ENCODE measurements at places on chromosomes 1 and 21.

GRCh38 chr1:31166462-31166861 lies 73.2 kb downstream of the NKAIN1 start:
- DNase-seq = no peak

DNA sequence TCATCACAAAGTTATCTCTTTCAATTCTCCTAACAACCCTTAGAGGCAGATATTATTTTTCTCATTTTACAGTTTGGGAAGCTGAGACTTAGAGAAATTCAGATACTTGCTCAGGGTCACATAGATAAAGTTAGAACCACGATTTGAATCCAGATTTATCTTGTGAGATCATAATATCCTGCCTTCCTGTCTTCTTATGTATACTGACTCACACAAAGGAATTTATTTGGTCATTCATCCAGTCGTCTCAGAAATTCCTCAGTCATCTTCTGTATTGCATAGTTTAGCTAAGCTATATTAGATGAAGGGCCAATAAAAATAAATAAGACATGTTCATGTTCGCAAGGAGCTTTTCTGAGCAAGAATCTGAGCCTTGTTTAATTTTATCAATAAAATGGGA lies 35.8 kb upstream of the RUNX1 start:
- no peak for DNase-seq

- peak; percentile 62 for DNase-seq
Measured at GRCh38 chr1:6001992-6002576, 9.9 kb upstream of the NPHP4 start.

GRCh38 chr1:15339570-15339969 lies 70.1 kb upstream of the EFHD2 start:
- no peak for DNase-seq

DNA sequence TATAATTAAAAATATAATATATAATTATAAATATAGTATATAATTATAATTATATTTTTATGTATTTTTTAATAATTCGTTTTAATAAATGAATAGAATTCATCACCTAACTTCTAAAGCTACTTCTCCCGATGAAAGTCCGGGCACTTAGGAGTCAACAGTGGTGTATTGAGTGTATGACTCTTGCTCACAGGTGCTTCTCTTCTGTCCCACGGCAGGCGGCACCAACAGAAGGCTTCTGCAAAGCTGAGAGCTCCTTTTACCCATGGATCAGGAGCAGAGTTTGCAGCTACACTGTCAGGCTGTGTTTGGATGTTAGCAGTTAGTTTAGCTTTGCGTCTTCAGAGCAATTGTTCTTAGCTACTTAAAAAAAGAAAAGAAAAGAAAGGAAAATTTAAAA lies 122.4 kb downstream of the LIPI start:
- DNase-seq = no peak

- DNase-seq = no peak
Measured at GRCh38 chr1:201220388-201220715, 29.7 kb downstream of the IGFN1 start.

DNA sequence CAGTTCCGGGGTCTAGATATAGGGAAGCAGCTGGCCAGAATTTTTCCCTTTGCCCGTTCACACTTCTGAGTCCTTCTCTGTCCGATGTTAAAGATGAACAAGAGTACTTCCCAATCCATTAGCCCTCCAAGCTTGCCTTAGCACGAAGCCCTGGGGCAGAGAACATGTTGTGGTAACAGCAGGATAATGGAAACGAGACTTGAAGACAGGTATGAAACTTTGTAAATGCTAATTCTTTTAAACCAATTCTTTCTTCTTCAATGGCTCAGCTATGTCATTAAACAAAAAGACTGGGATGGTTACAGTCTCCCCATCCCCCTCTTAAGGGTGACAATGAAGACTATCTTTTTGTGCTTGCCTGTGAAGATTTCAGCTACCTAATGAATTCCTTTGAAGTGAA lies 218.5 kb downstream of the PLA2G4A start:
- no peak for DNase-seq

- DNase-seq = no peak
Measured at GRCh38 chr1:245420926-245421325, 266.1 kb downstream of the KIF26B start.

Data from NCI-H774 (cell line).